Stimulated activated CD8-positive, alpha-beta memory T cell treated with anti-CD3 and anti-CD28 coated beads, Interleukin-4, amount 100 ng/mL, for 1 hour (primary cell): ENCODE measurements at places on chromosomes 1 and 21.

- DNase-seq = no peak
These were observed 32.8 kb downstream of the OBSCN start for GRCh38 chr1:228240411-228241240.

- DNase-seq = no peak
These were observed 145.7 kb downstream of the CLIC6 start for GRCh38 chr21:34814529-34814951.

- no peak for DNase-seq
These were observed 46.4 kb downstream of the WNT9A start for GRCh38 chr1:227901239-227901905.

- no peak for DNase-seq
These were observed 32.2 kb upstream of the CR1L start for GRCh38 chr1:207612762-207613161.

GRCh38 chr1:30764939-30765555 lies 7.5 kb upstream of the LAPTM5 start:
- DNase-seq = no peak

GRCh38 chr1:246506367-246506673 lies 759 bp downstream of the SMYD3 start:
- no peak for DNase-seq

DNA sequence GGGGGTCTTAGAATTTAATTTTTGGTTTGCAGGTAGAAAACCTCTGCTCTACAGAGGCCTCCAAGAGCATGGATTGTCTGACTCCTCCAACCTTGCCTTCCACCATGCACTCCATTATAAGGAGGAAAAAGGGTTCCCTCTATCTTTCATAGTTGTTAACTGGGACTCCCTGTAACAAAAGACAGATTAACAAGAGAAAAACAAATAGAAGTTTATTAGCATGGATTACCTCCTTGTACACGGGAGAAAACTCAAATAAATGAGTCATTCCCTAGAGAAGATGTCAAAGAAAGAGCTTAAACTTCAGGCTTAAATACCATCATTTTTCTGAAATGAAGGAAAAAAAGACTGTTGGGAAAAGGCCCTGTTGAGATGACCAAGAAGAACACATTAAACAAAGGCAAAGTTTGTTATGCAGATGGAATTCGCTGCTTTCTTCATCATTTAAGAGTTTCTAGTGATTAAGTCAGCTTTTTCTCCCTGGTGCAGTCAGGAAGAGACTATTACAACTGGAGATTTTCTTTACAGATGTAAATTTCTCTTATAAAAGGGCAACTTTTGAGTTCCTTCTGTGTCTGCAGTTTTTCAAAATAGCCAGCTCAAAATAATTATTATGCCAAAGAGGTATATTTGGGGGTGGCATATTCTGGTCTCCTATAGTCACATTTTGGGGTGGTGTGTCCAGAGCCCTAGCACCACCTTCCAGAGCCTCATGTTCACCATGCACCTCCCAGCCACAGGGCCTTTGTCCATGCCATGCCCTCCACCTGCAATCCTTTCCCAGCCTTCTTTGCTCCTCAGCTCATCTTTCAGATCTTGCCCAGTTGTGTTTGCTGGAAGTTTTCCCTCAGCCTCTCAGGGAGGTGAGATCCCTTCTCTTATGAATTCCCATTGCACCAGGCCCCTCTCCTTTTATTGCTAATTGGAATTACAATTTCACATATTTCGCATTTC lies 63.1 kb upstream of the KLHDC7A start:
- no peak for DNase-seq

DNA sequence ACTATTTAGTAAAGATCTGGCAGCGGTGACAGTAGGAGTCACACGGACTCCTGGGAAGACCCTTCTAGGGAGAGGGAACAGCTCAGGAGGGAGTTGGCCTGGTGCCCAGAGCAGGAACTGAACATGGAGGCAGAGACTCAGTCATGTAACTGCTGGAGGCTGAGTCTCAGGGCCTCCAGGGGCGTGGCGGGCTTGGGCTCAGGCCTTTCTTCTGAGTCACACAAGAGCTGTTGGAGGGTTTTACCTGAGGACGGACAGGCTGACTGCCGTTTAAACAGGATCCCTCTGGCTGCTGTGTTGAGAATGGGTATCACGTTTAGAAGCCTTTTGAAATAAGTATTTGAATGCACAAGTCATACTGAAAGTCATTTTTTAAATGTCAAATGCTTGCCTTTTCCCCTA lies 7.2 kb upstream of the ETS2 start:
- no peak for DNase-seq

DNA sequence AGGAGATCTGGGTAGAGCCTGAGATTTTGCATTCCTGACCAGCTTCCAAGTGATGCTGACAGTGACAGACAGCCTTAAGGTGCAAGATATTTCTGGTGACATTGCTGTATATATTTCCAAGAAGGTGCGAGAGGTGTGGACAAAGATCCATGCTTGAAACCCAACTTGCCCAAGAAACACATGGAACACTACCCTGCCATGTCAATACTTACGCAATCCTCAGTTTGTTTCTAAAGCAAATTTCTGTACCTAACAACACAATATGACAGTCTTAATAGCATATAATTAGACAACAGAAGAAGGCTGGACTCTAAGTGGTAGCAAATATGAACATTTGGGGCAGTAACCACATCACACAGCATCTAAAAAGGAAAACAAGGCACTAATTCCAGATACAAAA lies 260.4 kb downstream of the DSCAM start:
- DNase-seq = no peak

GRCh38 chr1:111140680-111140967 lies 601 bp downstream of the CEPT1 start:
- DNase-seq = no peak

DNA sequence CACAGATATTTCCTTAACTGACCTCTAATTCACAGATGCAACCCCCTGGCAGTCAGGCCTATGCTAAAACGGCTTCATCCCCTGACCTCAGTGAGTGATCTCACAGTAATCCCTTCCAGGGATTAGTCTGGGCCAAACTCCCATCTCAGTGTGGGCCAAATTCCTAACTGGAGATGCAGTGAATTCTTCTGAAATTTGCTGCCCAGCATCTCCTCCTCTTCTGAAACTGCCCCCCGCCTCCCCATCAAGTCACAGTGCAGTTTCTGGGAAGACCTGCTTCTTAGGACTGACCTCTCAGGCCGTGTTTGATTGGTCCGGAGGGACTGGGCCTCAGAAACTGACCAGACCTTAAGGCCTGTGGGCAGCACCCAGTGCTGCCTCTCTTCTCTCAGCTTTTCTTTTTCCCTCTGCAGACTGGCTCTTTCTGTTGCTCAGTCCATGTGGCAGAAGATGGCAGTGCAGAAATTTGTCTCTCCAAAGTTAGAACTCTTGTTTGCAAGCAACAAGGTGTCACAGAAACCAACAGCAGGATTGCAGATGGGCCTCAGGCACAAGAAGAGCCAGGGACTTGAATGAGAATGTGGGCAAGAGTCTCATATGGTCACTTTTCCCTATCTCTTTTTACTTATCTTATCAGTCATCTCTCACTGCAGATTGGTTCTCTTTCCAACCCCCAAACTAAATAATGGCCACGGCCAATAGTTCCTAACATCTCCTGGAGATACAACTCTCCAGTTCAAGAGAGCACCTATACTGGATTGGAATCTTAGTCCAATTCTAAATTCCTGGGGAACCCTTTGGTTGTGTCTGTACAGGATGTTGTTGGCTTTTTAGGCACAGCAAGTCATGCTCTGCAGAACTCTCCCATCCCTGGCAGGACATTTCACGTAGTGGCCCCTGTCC lies 95.5 kb upstream of the RALGPS2 start:
- no peak for DNase-seq
